ENCODE measurements at places on chromosomes 5 and 9.

DNA sequence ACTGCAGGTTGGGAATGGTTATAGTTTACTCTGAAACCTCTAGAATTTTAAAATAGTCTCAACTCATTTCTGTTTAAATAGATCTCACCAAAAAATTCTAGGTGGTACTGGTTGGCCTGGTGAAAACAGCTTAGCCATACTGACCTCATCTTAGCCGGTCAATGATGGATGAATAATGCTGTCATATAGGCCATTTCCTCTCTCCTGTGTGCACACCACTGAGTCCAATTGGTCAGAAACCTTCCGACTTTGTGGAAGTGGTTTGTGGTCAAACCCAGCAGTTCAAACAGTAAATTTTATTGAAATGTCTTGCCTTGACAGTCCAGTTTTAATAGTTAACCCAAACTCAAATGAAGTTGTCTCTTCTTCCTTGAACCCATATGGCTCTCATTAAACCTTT, 98.6 kb downstream of the GIN1 start:
- no peak for DNase-seq

GRCh38 chr9:114083666-114084065, 5.6 kb upstream of the AMBP start:
- DNase-seq = no peak

GRCh38 chr5:107403228-107403953, 267.3 kb downstream of the EFNA5 start:
- DNase-seq = no peak

DNA sequence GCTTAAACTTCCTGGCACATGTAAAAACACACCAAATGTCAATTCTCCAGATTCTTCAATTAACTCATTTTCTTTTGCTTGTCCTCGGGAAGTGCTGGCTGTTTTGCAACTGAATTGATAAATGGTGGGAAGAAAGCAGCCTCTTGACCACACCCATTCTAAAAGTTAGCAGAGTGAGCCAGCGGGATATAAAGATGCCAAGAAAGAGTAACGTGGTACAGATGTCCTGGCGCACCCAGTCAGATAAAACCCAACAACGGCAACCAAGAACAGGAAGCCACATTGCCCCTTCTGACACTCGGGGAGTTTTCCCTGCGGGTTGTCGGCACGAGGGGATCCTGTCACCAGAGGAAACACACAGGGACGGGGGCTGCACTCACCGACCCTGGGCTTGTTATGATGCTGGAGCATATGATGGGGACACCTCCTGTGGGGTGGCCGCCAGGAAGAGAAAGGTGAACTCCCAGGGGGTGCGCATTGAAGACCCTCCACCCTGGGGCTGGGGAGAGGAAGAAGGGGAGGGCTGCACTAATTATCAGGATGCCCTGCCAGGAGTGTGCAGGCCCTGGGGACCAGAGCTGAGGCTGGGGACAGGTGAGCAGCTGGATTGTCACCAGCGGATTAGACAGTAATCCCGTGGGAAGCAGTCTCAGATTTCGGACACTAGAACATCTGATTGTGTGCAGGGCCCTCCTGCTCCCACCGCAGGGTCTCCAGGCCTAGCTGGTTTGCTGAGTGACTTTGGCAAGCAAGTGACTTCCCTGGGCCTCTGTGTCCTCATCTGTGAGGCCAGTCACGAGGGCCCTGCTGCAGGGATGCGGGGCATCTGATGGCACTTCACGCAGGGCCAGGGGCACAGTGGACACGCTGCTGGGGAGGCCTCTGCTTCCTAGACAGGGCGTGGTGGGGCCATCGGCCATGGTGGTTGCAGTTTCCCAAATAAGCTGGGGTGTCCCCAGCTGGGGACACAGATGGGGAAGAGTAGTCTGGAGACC, 59.2 kb downstream of the CRB2 start:
- no peak for DNase-seq

GRCh38 chr5:98330871-98331270, 442.6 kb upstream of the RGMB start:
- DNase-seq = no peak

DNA sequence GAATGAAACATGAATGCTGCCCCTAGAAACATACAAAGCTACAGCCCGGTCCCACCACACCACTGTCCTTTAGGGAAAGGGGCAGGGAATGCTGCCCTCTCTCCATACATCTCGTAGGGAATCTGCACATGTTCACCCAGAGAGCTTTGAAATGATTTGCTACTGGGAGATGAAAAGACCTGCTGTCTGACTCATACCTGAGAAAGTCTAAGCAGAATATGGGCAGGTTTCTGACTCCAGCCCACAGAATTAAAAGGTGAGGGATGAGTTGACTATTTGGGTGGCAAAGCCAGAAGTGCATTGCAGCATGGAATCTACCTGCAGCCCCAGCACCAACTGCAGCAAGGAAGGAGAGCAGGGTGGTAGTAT, 297.9 kb downstream of the TLE1 start:
- DNase-seq = no peak

DNA sequence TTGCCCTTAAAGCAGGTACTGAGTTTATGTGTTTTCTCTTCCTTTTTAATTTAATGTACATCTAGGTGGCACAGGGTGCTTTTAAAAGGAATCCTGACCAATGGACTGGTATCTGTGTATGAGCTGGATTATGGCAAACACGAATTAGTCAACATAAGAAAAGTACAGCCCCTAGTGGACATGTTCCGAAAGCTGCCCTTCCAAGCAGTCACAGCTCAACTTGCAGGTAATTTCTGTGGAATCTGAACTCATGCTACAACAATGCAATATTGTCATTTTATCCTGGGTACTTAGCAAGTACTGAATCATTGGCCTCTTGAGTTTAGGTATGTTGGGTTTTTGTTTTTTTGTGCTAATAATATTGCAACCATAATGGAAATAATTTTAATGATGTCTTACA, 14.4 kb upstream of the TMOD1 start:
- DNase-seq = no peak

- no peak for DNase-seq
Measured at GRCh38 chr9:95733741-95734666, 141.5 kb upstream of the ERCC6L2 start.

DNA sequence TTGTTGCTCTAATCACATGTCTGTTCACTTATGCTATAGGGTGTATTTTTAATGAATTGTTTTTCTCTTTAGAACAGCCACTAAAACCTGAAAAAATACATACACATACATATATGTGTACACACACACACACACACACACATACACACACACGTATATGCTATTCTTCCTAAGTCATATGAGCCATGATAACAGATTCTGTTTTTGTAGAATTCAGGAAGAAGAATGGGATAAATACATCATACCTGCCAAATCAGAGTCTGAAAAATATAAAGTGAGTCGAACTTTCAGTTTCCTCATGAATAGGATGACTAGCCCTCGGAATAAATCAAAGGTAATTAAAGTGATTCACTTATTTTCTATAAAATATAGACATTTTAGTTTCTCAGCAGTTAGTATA, 231.4 kb downstream of the ARHGEF28 start:
- DNase-seq = no peak

GRCh38 chr5:124402144-124402581, 344.3 kb downstream of the ZNF608 start:
- no peak for DNase-seq

- no peak for DNase-seq
Measured at GRCh38 chr9:14645648-14646047, 47.6 kb downstream of the ZDHHC21 start.

DNA sequence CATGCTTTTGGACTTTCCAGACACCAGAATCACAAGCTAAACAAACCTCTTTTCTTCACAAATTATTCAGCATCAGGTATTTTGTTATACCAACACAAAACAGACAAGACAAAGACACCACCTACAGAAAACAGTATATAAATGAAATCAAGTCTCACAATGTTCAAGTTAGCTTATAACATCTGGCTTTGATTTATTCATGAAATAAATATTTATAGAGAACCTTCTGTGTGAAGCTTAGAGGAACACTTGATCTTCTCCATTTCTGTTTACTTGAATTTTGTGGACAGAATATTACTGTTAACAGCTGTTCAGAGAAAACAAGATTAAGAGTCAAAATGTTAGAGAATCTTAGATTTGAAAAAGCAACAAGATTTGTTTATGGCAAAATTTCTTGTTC, 137.4 kb upstream of the PRR16 start:
- no peak for DNase-seq

GRCh38 chr5:1138445-1139245, 26.8 kb upstream of the SLC12A7 start:
- DNase-seq = no peak
